ENCODE measurements at places on chromosomes 6 and 20. TPM values are rescaled to one million over a fixed set of nuclear protein-coding genes. Genes with fewer than 3 reads are reported as not detected.

The MLIP gene
- 23.9 TPM for total RNA-seq

The CLVS2 gene
- total RNA-seq = not detected

The HRH3 gene
- not detected for total RNA-seq

The PSORS1C2 gene
- not detected for total RNA-seq

The MACROD2 gene
- 3.3 TPM for total RNA-seq

The GPR6 gene
- total RNA-seq = not detected

The PSMB1 gene
- total RNA-seq = 368 TPM

The SNAP25 gene
- total RNA-seq = not detected

The SKIC2 gene
- total RNA-seq = 28.3 TPM
